ENCODE measurements at places on chromosomes 12 and 14.

DNA sequence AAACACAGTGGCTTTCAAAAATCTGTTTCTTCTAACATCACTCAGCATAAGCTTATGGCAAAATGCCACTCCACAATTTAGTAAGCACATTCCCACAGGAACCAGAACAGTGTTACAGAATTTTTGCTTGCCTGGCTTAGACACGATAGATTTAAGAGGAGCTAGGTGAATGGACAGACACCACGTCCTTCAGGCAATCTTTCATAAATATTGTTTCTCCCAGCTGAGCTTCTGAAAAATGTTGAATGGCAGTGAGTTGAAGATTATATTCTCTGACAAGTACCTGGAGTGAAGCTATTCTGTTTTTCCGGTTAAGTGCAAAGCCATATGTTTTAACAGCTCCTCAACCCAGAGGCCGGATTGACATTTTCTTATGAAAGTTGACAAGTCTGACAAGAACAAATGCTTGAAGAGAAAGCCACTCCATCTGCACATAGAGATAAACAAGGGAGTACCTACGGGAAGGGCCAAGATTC, 102.0 kb downstream of the FSCB start:
- DNase-seq: no peak

- no peak for DNase-seq
Observed at GRCh38 chr14:105069871-105070759, 4.9 kb upstream of the GPR132 start.

- DNase-seq: no peak
Observed at GRCh38 chr12:114411071-114411837, 5.3 kb upstream of the TBX5 start.

- no peak for DNase-seq
Observed at GRCh38 chr12:59708064-59708463, 112.2 kb downstream of the SLC16A7 start.

- no peak for DNase-seq
Observed at GRCh38 chr12:77615332-77615731, 215.4 kb upstream of the NAV3 start.

GRCh38 chr12:91171476-91171875, 11.1 kb downstream of the DCN start:
- no peak for DNase-seq

DNA sequence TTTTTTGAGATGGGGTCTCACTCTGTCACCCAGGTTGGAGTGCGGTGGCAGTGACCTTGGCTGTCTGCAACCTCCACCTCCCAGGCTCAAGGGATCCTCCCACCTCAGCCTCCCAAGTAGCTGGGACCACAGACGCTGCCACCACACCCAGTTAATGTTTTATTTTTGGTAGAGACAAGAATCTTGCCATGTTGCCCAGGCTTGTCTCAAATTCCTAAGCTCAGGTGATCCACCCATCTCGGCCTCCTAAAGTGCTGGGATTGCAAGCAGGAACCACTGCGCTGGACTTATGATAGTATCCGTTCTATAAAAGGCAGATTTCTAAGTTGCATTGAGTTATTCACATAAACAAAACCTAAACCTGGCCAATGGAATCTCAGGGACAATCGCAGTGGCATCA, 321.1 kb upstream of the PRICKLE1 start:
- no peak for DNase-seq

GRCh38 chr12:107328442-107329133, 235.2 kb upstream of the CRY1 start:
- no peak for DNase-seq

- no peak for DNase-seq
Observed at GRCh38 chr12:60112063-60112462, 516.2 kb downstream of the SLC16A7 start.

Data from BE2C (cell line).